ENCODE measurements at places on chromosomes 16 and 17. TPM values are rescaled to one million over a fixed set of nuclear protein-coding genes. Genes with fewer than 3 reads are reported as not detected.

ELMO3 gene
- 25.8 TPM for total RNA-seq

RHBDF1 gene
- 42.0 TPM for total RNA-seq

DNA sequence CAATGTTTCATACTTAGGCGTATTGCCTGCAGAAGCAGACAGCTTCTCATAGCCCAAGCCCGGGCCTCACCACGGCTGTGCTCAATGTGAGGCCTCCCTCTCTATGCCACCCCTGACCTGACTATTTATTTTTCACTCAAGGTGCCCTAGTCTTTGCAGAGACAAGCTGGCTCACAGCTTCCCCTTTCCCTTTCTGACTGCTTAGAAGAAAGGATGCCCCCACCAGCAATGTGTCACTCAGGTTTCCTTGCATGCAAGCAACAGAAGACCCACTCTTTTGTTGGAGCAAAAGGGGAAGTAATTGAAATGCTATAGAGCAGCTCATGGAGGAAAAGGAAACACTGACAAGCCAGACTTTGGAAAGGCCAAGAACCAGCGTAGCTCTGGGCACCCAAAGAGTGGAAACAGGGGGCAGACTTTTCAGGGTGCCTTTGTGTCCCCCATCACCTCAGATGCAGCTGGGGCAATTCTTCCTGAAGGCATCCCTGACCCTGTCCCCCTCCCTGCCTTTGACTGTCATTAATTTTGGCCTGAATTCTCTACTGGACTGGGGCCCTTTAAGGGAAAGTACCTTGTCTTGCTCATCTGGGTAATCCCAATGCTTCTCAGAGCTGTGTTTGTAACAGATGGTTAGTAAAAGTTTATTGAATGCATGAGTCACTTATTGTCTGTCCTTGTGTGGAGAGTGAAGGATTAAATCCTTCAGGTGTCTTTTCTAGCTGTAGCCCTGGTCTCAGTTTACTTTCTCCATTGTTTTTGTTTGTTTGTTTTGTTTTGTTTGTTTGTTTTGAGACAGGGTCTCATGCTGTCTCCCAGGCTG lies 17.8 kb downstream of the RGS9 start:
- DNase-seq: peak; percentile 71

CHD3 gene
- 75.4 TPM for total RNA-seq

CCL4L2 gene
- not detected for total RNA-seq

CAPNS2 gene
- total RNA-seq: 3.2 TPM

DNA sequence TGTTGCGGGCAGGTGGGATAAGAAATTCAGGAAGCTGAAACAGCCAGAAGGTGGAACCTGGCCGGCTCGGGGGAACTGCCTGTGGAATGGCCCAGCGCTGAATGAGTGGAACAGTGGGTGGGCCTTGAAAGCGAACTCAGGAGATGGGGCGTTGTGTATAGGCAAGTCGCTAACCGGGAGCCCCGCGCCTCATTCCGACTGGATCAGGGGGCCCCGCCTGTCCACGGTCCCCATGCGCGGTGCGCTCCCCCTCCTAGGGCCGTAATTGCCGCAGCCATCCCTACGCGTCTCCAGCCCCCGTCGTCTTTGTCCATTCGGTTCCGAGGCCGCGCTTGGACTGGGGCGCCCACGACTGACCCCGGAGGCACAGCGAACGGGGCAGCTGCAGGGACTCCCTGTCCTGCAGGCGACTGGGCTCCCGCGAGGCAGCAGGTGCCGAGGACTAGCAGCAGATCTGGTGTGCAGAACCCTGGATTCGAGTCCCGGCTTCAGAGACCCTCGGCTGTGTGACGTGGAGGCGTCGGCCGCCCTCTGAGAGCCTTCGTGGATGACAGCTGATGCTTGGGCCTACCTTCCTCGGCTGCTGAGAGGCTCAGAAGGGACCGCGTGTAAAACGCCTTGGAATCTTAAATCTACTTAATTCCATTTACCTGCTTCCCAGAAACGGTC lies 10.9 kb upstream of the CA4 start:
- DNase-seq: no peak

GRCh38 chr17:39831588-39831987 lies 32.5 kb downstream of the IKZF3 start:
- DNase-seq: no peak

- no peak for DNase-seq
These were observed 166.4 kb downstream of the CCDC182 start for GRCh38 chr17:57578608-57579225.

- DNase-seq: no peak
These were observed 38.9 kb downstream of the TRIM37 start for GRCh38 chr17:59067756-59068155.

DNA sequence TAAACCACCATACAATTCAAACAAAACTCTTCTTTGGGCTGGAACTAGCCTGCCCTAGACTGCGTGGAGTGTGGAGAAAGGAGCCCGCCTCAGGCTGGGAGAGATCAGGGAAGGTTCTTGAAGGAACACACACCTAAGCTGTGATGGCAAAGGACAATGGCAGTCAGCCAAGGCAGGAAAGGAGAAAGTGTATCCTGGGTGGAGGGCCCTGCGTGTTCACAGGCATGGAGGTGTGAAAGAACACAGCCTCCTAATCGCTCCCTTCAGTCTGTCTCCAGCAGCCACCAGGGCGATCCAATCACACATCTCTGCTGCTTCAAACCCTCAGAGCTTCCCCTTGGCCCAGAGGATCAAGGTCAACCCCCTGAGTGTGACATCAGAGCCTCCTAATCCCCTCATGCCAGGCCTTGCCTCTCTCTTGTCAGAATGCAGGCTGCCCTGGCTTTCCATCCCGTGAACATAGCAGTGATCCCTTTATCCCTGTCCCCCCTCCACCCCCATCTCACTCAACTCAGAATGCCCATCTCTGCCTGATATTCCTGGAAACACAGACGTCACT lies 173.0 kb downstream of the KATNIP start:
- no peak for DNase-seq

TBX6 gene
- 0.19 TPM for total RNA-seq

GRCh38 chr17:74163271-74163821 lies 40.1 kb upstream of the RPL38 start:
- no peak for DNase-seq

EXOSC6 gene
- total RNA-seq: 59.0 TPM

GRCh38 chr16:57899771-57900661 lies 70.9 kb downstream of the CNGB1 start:
- DNase-seq: peak; percentile 42

AFMID gene
- total RNA-seq: 16.5 TPM

CD79B gene
- total RNA-seq: 0.26 TPM

GRCh38 chr17:10117581-10118001 lies 80.8 kb downstream of the GAS7 start:
- no peak for DNase-seq

DNA sequence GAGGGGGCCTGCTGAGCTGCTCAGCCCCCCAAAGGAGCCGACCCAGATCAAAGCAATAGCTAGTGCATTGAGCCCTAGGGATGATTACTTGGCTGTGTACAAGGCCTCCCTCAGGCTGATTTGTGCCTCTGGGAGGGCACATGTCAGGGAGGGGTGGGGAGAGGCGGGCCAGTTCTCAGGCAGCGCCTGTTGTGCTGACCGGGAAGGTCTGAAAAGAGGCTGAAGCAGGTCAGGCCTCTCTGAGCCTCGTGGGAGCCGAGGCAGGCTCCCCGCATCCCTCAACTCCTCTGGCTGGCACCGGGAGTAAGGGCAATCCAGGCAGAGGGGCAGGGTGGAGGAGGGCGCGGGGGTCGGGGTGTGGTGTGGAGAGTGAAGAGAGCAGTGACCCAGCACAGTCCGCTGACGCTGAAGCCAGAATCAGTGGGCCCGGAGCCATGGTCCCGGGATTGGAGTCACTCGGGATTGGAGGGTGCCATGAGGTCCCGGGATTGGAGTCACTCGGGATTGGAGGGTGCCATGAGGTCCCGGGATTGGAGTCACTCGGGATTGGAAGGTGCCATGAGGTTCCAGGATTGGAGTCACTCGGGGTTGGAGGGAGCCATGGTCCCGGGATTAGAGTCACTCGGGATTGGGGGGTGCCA lies 3.0 kb downstream of the DCXR start:
- DNase-seq: no peak

- no peak for DNase-seq
These were observed 8.5 kb downstream of the IRX3 start for GRCh38 chr16:54277845-54278703.

IL21R gene
- not detected for total RNA-seq

DNA sequence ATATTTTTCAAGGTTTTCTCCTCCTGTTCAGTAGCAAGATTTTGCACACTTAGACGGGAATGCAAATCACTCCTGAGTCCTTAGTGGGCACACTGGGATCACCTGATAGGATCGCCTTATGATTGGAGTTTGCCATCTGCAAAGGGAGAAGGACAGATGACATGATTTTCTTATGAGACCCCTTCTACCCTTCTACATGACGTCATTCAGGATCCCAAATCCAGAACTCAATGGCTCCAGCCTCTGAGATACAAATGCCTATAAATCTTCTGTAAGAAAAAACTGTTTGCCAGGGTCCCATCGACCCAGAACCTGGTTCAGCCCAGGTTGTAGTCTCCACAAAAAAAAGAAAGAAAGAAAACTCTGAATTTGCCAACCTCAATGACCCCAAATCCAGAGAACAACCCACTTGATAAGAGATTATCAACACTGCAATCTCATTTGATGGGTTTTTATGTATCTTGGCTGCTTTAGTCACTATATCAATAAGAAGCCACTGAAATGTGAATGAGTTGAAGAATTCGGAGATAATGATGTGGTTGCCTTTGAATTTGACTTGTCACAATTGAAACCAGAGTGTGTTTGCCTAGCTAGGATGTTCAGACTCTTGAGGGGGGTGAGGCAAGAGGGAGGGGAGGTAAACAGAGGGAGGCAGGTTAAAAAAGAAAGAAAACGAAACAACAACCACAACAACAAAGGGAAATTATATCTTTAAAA lies 6.7 kb downstream of the ZNF423 start:
- no peak for DNase-seq

MYH2 gene
- total RNA-seq: not detected

GRCh38 chr17:78535273-78536197 lies 41.7 kb downstream of the DNAH17 start:
- DNase-seq: peak; percentile 55

DNA sequence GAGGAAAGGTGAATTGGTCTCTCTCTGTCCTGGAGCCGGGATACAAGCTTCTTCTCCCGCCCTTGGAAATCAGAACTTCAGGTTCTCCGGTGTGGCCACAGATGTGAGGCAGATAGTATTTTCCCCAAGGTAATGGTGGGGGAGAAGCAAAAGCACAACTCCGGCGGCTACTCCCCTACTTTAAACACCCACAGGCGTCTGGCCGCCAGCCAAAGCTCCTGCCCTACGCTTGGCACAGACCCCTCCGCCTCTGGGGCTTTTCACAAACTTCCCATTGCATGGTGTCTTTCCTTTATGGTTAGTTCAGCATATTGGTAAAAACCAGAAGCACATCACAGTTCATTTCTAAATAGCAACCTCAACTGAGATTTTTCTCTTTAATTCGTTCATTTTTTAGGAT lies 39.4 kb upstream of the B4GALNT2 start:
- no peak for DNase-seq

GRCh38 chr16:26169473-26169872 lies 477.7 kb downstream of the HS3ST4 start:
- DNase-seq: no peak

DNA sequence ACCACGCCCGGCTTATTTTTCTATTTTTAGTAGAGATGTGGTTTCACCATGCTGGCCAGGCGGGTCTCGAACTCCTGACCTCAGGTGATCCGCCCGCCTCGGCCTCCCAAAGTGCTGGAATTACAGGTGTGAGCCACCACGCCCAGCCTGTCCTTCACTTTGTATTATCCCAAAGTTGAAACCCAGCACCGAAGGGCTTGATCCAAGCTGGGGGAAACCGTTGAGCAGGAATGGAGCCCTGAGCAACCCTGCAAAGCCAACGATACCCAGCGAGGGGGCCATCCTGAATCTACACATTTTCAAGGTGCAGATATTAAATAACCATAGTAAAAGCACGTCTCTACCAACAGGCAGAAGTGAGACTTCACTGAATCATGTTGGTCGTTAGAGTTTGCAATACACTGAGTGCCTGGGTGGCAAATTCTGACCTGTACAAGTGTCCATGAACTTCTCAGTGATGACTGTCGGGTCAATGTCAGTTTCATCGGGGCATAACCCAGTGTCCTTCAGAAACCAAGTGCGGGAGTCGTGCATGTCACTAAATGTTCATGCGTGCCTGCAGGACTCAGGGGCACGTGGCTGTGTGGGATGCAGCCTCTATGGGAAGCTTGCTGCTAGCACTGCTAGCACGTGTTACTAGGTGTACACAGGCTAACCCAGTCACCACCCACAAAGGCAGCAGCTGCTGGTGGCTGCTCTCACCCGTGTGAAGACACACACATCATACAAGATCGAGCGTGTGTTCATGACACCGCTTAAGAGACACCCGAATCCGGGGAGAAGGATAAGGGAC lies 10.5 kb upstream of the RBFOX3 start:
- DNase-seq: no peak

GRCh38 chr16:22425036-22425801 lies 50.8 kb upstream of the CDR2 start:
- DNase-seq: no peak

KRTAP1-5 gene
- not detected for total RNA-seq

- no peak for DNase-seq
These were observed 44.1 kb downstream of the CFDP1 start for GRCh38 chr16:75389096-75389690.

OR4D1 gene
- not detected for total RNA-seq

DNA sequence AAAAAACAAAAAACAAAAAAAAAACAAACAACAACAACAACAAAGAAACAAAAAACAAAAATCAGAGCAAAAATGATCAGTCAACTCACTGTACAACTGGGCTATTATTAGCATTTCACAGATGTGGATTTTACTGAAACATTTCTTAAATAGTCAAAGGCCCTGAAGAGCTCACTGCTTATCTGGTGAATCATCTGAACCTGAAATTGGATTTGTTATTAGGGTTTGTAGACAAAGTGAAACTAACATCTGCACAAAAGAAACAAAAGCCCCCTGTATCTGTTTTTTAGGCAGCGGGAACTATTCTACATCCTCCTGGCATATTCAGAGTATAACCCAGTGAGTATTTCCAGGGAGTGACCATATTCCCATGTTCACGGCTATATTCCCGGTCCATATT lies 32.6 kb upstream of the KSR1 start:
- DNase-seq: no peak

DNA sequence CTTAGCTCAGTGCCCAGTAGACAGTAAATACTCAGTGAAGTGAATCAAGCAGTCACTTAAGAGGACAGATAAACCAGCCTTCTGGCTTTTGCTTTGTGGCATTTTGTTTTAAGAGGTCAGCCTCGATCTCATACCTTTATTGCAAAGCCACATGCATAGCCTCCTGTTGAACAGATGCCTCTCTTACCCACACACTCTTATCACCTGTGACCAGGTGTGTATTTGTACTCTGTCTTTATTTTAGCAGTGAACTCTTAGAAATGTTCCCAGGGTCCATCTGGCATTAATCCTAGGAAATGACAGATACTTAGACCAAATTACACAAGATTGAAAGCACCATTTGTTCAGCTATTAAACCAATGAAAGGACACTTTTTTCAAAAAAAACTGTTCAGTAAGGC lies 1426.5 kb downstream of the CDH11 start:
- DNase-seq: no peak

DNA sequence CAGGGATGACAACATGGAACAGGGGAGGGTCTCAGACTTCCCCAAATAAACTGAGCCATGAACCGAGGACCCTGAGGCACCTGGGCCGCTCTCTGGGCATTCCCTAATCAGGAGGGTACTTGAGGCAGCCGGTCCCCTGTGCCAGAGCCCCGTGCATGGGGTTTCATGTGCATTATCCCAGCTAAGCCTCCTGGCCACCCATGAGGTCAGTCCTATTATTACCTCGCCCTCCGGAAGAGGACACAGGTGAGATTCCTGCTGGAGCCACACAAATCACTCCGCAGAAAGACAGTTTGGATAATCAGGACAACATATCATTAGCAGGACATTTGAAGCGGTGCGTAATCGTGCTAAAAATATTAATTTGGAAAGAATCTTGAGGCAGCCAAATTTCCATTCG lies 274.0 kb downstream of the PARN start:
- no peak for DNase-seq

SPATA32 gene
- not detected for total RNA-seq

Measured in mammary epithelial cell (primary cell).